ENCODE measurements at places on chromosomes 16 and 17.

- DNase-seq: no peak
Measured at GRCh38 chr16:3112881-3113574, 642 bp downstream of the ZNF205 start.

- no peak for DNase-seq
Measured at GRCh38 chr16:56830669-56831068, 34.3 kb upstream of the SLC12A3 start.

- no peak for DNase-seq
Measured at GRCh38 chr17:73863761-73864535, 219.7 kb upstream of the SDK2 start.

GRCh38 chr16:53090286-53090590 is 35.4 kb downstream of the CHD9 start:
- no peak for DNase-seq

DNA sequence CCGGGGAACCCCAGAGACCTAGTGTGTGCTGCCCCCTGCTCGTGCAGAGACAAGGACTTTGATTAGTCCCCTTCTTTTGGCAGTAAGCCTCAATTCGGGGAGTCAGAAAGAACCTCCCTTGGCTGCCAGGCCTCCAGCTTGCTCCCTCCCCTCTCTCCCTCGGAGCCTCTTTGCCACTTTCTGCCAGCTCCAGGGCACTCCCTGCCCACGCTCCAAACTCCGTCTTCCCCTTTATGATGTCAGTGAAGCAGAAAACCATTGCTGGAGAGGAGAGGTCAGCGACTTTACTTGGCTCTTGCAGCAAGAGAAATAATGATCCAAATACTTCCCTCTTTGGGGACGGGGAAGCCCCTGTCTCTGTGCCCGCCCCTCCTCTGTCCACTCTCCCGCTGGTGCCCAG is 28.1 kb downstream of the TTYH2 start:
- DNase-seq: no peak

DNA sequence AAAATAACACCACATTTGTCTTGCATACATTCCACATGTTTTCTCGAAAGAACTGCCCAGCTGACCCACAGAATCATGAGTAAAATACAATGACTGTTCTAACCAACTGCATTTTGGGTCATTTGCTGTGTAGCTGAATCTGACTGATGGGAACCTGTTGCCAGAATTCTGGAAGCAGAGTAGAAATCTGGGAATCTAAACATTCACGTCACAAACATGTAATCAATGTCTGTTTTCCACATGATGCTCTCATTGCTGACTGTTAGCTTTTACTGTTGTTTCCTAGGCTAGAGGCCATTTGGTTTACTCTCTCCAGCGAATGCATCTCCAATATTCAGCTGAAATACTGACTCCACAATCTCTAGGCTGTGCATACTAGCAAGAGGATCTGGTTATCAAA is 710.1 kb downstream of the KCNJ2 start:
- no peak for DNase-seq

DNA sequence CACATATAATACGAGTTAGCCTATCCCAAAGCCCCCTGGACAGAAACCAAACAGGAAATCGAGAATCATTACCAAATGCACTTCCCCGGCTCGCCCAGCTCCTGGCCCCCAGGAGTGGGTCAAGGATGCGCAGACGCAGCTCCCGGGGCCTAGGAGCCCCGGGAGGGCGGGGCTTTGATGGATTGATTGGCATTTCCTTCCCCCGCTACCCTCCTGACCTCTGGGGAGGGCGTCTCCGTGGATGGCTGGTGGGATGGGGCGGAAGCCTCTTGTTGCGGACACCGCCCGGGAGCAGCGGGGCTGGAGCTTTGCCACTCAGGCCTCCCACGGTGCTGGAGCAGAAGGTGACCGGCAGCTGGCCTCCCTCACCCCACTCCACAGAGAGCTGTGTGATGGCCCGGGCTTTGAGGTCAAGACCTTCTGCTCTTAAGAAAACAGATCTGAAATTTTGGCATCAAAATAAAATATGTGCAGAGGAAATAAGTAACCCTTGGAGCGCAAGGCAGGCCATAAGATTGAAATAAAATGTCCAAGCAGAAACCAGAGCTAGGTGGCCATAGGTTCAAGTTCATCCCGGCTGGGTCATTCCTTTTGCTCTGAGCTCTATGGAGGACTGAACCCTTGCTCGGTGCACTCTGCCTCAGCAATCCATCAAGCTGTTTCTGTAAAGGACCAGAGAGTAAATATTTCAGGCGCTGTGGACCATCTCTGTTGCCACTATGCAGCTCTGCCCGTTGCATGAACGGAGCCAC is 262.3 kb downstream of the SOX9 start:
- no peak for DNase-seq

GRCh38 chr17:68657166-68657565 is 56.0 kb upstream of the FAM20A start:
- no peak for DNase-seq

DNA sequence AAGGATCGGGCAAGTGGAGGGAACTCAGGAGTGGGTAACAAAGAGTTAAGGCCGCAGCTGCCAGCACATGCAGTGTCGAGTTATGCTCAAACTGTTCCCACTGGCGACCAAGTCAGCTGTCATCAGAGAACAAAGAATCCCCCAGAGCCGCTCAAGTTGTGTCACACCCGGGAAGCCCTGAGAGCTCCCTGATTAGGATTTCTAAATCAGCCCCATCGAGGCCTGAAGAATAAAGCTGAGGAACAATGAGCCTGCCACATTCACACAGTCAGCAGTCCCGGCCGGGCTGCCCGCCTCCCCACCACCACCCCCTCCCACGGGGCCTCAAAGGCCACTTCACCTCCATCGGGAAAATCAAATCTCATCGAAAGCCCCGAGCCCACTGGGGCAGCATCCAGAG is 84.5 kb downstream of the SOX9 start:
- DNase-seq: no peak

DNA sequence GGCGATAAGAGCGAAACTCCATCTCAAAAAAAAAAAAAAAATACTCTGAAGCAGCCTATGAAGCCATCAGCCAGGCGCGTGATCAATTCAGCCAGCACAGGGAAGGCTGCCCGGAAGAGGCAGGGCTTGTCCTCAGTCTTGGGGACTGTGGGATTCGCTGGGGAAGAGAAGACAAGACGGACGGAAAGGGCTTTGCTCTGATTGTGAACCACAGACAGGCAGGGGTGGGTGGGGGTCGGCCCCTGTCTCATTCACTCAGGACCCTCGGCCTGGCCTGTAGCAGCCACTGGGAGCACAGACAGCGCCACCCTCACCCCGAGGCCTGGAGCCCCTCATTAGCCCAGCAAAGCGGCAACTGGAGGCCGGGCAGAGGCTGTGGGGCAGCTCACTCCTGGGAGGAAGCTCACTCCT is 37.2 kb downstream of the ABR start:
- no peak for DNase-seq

DNA sequence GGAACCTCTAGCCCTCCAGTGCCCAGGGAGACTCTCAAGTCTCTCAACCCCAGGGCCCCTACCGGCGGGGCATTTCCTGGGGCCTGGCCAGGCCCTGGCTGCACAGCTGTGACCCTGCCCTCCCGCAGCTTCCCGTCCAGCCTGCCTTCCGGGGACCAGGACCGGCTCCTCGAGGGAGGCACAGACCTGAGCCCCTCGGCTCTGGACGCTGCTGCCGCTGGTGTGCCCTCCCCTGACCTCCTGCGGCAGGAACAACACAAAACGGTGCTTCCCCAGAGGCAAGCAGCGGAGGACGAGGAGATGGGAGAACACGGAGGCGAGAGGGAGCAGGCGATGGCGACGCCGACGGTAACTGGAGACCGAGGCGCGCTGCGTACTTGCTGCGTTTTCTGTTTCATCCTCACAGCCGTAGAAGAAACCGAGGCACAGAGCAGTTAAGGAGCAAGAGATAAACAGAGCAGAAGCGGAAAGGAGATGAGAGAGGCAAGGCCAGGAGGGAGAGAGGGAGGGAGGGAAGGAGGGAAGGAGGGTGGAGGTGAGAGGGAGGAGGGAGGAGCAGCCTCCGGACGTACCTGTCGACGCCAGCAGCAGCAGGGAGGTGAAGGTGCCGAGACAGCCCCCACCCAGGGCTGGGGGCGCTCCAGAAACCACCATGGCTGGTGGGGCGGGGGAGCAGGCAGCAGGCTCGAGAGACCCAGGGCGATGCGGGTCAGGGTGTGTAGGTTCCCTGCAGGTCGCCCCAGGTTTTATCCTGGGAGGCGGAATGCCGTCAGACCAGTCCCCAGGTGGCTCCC is at the start of gene PRSS22:
TSS of gene PRSS22 (minus strand) at position 720 of the 794 bp plus-strand sequence. CDS start at position 654, 66 bp downstream.
- DNase-seq: no peak

DNA sequence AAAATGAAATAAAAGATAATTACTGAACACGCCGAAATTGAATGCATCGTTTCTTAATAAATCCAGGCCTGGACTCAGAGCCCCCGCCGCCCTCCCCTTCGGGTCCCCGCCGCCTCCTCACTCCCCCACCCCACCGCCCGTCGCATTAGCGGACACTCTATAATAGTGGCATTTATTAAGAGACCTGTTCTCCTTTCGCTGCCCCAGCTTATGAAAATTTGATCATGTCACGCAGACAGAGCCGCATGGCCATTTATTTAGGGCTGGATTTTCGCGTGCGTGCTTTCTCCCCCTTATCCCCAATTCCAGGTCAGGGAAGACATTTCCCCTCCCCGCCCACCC is 6.3 kb upstream of the HOXB2 start:
- DNase-seq: no peak

DNA sequence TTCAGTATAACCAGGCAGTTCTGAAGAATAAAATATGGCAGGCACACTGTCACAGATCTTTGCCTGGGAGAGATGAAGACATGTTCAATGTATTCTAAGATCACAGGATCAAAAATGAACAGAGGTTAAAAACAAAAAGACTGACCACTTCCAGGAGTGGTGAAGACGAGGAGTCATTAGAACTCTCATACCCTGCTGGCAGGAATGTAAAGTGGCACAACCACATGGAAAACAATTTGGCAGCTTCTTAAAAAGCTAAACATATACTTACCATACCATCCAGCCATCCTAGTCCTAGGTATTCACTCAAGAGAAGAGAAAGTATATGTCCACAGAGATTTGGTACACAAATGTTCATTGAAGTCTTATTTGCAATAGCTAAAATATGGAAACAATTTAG is 406.3 kb downstream of the NPIPA8 start:
- DNase-seq: no peak

- no peak for DNase-seq
Measured at GRCh38 chr16:12685806-12686205, 117.9 kb downstream of the CPPED1 start.

- DNase-seq: no peak
Measured at GRCh38 chr17:17364338-17364667, 61.1 kb downstream of the NT5M start.

DNA sequence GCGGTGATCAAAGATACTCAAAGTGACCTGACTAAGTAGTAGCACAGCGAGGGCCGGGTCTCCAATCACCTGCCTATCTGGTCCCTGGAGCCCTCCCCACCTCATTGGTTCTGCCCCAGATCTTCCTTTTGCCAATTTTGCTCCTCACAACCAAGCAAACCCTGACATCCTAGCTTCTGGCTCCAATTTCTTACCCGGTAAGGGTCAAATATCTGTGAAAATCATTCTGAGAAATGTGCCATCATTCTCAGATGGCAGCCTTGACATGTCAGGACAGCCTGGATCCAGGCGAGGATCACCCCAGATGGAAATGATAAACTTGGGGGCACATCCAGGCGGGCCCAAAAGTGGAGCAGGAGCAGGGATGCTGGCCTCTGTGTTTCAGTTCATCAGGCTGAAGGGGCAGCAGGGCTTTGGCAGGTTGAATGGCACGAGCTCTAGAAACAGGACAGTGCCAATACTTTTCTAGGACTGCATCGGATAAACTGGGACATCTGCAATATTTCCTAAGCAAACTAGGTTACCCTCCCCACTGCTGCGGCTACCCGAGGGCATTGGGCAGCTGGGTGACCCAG is 83.9 kb downstream of the SHISA6 start:
- DNase-seq: no peak

- no peak for DNase-seq
Measured at GRCh38 chr17:39116224-39116623, 35.2 kb downstream of the PLXDC1 start.

GRCh38 chr16:12544477-12545296 is 259.0 kb downstream of the CPPED1 start:
- no peak for DNase-seq

DNA sequence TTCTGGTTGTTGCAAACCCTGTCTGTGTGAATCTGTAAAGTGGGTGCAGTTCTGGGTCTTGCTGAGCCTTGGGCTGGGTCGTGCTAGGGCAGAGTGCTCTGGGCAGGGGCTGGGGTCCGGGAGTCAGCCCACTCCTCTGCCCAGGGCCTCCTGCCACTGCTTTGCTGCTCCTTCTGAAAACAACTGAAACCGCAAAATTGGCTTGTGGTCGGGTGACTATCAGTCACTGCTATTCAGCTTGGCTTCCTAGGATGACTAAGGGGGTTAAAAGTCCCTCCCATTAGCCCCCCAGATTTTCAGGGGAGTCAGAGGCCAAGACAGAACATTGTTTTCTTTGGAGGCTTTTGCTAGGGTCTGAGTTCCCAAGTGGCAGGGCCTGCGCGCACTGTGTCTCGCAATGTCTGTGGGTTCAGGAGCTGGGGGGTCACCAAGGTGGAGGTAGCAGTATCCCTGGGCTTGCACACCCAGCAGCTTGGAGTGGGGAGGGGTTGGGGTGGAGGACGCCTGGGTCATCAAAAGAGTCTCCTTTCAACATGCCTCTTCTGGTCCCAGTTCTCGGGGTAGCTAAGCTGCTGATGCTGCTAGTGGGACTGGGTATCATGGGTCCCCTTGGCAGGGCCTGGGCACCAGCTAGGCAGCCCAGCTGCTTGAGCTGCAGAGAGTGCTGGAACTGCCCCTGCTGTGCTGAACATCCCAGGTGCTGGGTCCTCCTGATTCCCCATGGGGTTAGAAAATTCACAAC is 13.5 kb upstream of the TBX21 start:
- no peak for DNase-seq

- DNase-seq: no peak
Measured at GRCh38 chr16:1784977-1785845, 2.5 kb downstream of the NUBP2 start.

- DNase-seq: no peak
Measured at GRCh38 chr17:28280826-28281225, 38.2 kb upstream of the TMEM97 start.

DNA sequence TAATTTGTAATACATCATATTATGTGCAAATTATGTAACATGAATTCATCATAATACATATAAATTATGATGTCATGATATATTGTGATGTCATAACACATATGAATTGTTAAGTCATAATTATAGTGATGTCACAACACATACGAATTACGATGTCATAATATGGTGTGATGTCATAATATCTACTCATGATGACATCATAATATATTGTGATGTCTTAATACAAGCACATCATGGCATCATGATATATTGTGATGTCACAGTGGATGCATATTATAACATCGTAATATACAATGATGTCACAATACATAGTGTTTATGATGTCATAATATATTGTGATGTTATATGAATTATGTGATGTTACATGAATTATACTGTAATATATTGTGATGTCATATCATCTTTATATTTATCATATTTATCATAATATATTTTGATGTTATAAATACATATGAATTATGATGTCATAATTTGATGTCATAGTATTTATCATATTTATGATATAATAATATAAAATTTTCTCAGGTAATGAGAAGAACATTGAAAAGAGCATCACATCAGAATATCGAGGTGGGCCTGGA is 1793.0 kb downstream of the TP53TG3F start:
- DNase-seq: peak; percentile 0
